Epithelial cell of umbilical artery (primary cell): ENCODE measurements at places on chromosomes 6 and 20. TPM values are rescaled to one million over a fixed set of nuclear protein-coding genes. Genes with fewer than 3 reads are reported as not detected.

The SLC22A7 gene
- total RNA-seq, result not detected in 2 replicates

The RGS17 gene
- 3.6 and 3.9 TPM in 2 replicates for total RNA-seq

The UST gene
- total RNA-seq, result 0.65 and 0.76 TPM in 2 replicates

The XKR7 gene
- total RNA-seq, result not detected in 2 replicates

The POM121L2 gene
- total RNA-seq, result not detected in 2 replicates

The OPRM1 gene
- not detected in 2 replicates for total RNA-seq

The SLC44A4 gene
- total RNA-seq, result 0.15 and 0.32 TPM in 2 replicates

The STMND1 gene
- total RNA-seq, result not detected in 2 replicates

The OR12D3 gene
- not detected in 2 replicates for total RNA-seq

The DEFB132 gene
- not detected in 2 replicates for total RNA-seq

The SH3BGRL2 gene
- total RNA-seq, result 24.3 and 24.4 TPM in 2 replicates

The PRND gene
- 0.15 and 0.32 TPM in 2 replicates for total RNA-seq

The BTBD9 gene
- 6.5 and 10.8 TPM in 2 replicates for total RNA-seq

The EYS gene
- 0.15 and 0.32 TPM in 2 replicates for total RNA-seq

The ADGB gene
- not detected in 2 replicates for total RNA-seq

The MEI4 gene
- not detected in 2 replicates for total RNA-seq

The DAAM2 gene
- under 0.01 TPM in 1 of 2 replicates, not detected in the other for total RNA-seq

The CGA gene
- total RNA-seq, result not detected in 2 replicates

The NPEPL1 gene
- total RNA-seq, result 33.7 and 34.8 TPM in 2 replicates

The TMEM244 gene
- total RNA-seq, result not detected in 2 replicates

The LKAAEAR1 gene
- 0.97 TPM in 1 of 2 replicates, not detected in the other for total RNA-seq

The TRIM39 gene
- 10.4 and 12.5 TPM in 2 replicates for total RNA-seq

The RAET1L gene
- not detected in 2 replicates for total RNA-seq

The PLEKHG1 gene
- 27.6 and 32.2 TPM in 2 replicates for total RNA-seq

The RIPOR3 gene
- total RNA-seq, result under 0.01 and 0.76 TPM in 2 replicates

The HLA-DQB1 gene
- total RNA-seq, result not detected in 2 replicates

The SLPI gene
- total RNA-seq, result not detected in 2 replicates

The SRPK1 gene
- 96.5 and 117 TPM in 2 replicates for total RNA-seq

The CD109 gene
- 34.0 and 35.1 TPM in 2 replicates for total RNA-seq

The APOM gene
- total RNA-seq, result 0.30 TPM in 1 of 2 replicates, not detected in the other

The LINC00237 gene
- total RNA-seq, result not detected in 2 replicates

The CCN6 gene
- not detected in 2 replicates for total RNA-seq

The KCNB1 gene
- total RNA-seq, result under 0.01 TPM in 1 of 2 replicates, not detected in the other

The SLC17A3 gene
- total RNA-seq, result not detected in 2 replicates

The TRIM26 gene
- 21.1 and 32.5 TPM in 2 replicates for total RNA-seq

The DEFB124 gene
- not detected in 2 replicates for total RNA-seq

The SYNGAP1 gene
- total RNA-seq, result 1.2 and 1.3 TPM in 2 replicates

The HSPA1L gene
- 0.76 and 0.97 TPM in 2 replicates for total RNA-seq

The EEF1A2 gene
- total RNA-seq, result 0.46 and 3.6 TPM in 2 replicates

The TPD52L1 gene
- 2.3 and 4.0 TPM in 2 replicates for total RNA-seq

The PPP1R14C gene
- not detected in 2 replicates for total RNA-seq

The MICA gene
- total RNA-seq, result 37.1 and 59.1 TPM in 2 replicates

The C20orf202 gene
- total RNA-seq, result not detected in 2 replicates

The MMP24 gene
- total RNA-seq, result 0.32 and 0.46 TPM in 2 replicates
